ENCODE measurements at places on chromosomes 5 and 9. TPM values are rescaled to one million over a fixed set of nuclear protein-coding genes. Genes with fewer than 3 reads are reported as not detected.

GRCh38 chr5:79878721-79879336 lies 112.2 kb downstream of the MTX3 start:
- H3K4me1 ChIP-seq = no peaks in the 10 kb centered on the region
- no peaks in the 10 kb centered on the region for H3K36me3 ChIP-seq
- peaks cover 8% of the 10 kb centered on the region for H3K27me3 ChIP-seq

DNA sequence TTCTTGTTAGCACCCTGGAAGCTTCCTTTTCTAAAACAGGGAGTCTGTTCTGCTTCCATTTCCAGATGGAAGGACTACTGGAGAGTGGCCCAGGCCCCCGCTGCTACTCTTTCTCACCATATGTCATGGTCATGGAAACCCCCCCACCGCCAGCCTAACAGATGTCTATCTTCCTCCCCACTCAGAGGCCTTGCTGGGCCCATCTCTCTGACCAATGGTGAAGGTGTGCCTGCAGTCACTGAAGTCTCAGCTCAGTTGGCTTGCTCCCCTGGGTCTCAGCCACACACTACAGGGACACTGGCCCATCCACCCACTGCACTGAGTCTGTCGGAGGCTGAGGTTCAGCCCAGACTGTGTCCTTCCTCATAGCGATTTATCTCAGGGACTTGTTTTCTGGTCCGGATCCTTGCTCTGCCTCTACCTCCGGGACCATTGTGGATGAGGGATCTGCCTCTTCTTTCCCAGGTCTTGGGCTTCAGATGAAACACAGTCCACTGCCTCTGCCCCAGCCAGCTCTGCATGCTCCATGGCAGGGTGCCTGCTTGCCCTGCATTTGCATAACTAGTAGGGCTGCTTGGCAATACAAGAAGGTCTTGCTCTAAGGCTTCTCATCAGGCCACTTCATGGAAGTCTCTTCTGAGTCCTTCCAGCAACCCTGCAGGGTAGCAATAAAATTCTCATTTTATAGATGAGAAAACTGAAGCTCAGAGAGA lies 30.8 kb downstream of the GALNT12 start:
- DNase-seq = no peak
- H3K36me3 ChIP-seq = no peaks in the 10 kb centered on the region
- no peaks in the 10 kb centered on the region for H3K4me1 ChIP-seq
- no peak overlapping the region for H3K4me3 ChIP-seq
- no peaks in the 10 kb centered on the region for H3K27me3 ChIP-seq
- no peak overlapping the region for H3K27ac ChIP-seq

Gene SLIT3
- 0.35 TPM for total RNA-seq

Gene DUSP1
- total RNA-seq = 586 TPM

GRCh38 chr9:93898502-93899426 lies 56.4 kb downstream of the BARX1 start:
- H3K27ac ChIP-seq = no peak overlapping the region
- DNase-seq = no peak
- H3K36me3 ChIP-seq = no peaks in the 10 kb centered on the region
- H3K4me1 ChIP-seq = no peaks in the 10 kb centered on the region
- no peak overlapping the region for H3K4me3 ChIP-seq

DNA sequence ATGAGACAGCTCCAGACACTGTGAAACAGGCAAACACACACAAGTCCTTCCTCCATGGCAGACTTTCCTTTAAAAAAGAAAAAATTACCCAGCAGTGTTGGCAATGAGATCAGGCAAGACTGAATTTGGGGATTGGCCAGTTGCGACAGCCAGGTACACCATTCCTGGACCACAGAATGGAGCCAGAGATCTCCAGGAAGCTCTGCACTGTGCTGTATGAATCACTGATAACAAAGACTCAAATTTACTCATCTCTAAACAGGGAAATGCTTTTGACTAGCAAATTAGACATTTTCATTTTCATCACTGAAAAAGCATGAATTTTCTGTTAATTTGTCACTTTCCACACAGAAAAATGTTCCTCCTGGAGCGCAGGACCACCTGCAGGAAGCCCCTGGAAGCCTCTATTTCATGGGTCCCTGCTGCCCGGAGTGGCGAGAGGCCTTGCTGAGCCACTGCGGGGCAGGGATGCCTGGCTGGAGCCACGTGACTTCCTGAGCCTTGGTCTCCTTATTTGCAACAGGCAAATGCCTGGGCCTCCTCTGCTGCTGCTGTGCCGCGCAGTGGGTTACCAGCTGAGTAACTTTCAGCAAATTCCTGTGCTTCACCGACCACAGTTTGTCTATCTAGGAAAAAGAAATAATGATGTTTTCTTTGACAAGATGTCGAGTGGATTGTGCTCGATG lies 185.9 kb upstream of the ZNF618 start:
- H3K4me3 ChIP-seq = no peak overlapping the region
- H3K27ac ChIP-seq = no peak overlapping the region
- DNase-seq = no peak

Gene SMIM32
- total RNA-seq = not detected

Gene TMEFF1
- total RNA-seq = not detected

DNA sequence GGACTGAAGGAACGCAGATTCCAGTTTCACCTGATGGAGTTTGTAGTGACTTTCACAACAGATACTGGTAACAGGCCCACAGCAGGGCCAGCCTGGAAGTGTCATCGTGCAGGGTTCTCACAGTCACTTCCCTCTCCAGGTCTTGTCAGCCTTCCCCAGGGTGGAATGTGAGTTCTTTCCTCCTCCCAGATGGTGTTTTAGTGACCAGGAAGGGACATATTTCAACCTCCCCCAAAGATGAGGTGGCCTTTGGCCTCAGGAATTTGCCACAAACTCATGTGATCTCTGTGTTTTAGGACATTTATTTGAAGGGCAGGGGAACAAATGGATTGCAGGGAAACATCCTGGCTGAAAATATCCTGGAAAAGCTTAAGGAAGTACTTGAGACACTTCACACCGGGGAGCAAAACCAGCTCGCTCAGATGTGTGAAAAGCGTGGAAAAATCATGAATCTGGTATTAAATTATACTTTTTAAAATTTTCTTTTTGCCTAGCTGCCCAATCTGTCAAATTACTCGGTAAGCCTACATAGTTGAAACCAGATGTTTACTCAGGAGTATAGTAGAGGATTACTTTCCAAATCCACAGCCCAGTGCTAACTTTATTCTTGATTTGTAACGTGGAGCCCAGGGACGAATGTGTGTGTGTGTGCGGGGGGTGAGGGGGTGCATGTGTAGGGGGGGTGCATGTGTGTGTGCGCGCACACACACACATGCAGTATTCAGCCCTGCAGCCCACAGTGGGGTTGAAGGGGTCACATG lies 66.8 kb downstream of the PTPDC1 start:
- no peaks in the 10 kb centered on the region for H3K4me1 ChIP-seq
- H3K36me3 ChIP-seq = no peaks in the 10 kb centered on the region
- H3K27ac ChIP-seq = no peak overlapping the region
- no peak for DNase-seq

Gene IL5
- total RNA-seq = not detected

DNA sequence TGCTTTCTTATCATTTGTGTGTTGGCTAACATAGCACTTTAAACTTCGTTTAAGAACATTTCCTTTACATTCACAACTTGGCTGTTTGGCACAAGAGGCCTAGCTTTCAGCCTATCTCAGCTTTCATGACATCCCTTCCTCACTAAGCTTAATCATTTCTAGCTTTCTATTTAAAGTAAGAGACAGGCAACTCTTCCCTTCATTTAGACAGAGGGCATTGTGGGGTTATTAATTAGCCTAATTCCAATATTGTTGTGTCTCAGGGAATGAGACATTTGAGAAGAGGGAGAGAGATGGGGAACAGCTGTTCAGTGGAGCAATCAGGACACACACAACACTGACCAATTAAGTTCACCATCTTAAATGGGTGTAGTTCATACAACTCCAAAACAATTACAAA lies 51.0 kb upstream of the OR2K2 start:
- peaks cover 44% of the 10 kb centered on the region for H3K36me3 ChIP-seq
- no peak for DNase-seq
- H3K27ac ChIP-seq = no peak overlapping the region
- H3K4me1 ChIP-seq = peaks cover 11% of the 10 kb centered on the region
- H3K4me3 ChIP-seq = no peak overlapping the region

Gene BHMT2
- total RNA-seq = not detected

DNA sequence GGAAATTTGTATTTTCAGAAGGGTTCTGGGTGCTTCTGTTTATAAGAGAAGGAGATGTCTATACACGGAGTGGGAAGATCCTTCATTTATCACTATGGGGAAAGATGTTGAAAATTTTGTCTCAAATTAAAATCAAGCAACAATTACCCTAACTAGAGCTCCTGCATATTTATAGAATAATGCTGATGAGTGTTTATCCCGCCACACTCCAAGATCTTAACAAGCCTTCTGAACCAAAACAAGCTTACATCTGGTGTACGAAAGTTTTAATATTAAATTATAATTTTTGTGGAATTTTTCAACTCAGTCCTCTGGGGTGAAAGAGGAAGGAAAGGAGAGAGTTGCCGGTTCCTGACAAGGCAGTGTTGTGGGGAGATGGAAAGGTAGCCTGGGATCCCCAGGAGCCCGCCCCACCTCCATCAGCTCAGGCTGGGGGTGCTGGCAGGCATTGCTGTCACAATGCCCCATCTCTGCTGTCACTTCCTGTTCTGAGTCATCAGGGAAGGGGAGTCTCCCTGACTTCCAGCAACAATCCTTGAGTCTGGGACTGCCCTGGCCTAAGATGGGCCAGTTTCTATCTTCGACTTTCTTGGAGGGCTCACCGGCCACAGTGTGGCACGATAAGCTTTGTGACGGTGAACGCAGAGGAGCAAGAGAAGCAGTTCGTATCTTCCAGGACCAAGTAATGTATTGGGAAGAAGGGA lies 64.5 kb downstream of the ERAP1 start:
- H3K27ac ChIP-seq = no peak overlapping the region
- H3K36me3 ChIP-seq = peaks cover 16% of the 10 kb centered on the region
- DNase-seq = peak; percentile 38

GRCh38 chr5:143657647-143658285 lies 154.2 kb upstream of the HMHB1 start:
- no peaks in the 10 kb centered on the region for H3K36me3 ChIP-seq
- DNase-seq = peak; percentile 72
- H3K27ac ChIP-seq = no peak overlapping the region
- H3K4me1 ChIP-seq = peaks cover 39% of the 10 kb centered on the region
- H3K4me3 ChIP-seq = no peak overlapping the region

DNA sequence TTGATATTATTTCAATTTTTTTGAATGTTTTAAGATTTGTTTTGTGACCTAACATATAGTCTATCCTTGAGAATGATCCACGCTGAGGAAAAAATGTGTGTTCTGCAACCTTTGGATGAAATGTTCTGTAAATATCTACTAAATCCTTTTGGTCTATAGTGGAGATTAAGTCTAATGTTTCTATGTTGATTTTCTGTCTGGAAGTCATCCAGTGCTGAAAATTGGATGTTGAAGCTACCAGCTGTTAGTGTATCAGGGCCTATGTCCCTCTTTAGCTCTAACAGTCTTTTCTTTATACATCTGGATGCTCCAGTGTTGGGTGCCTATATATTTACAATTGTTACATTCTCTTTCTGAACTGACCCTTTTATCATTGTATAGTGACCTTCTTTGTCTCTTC lies 422.3 kb downstream of the TMEM232 start:
- H3K27me3 ChIP-seq = no peaks in the 10 kb centered on the region
- H3K4me1 ChIP-seq = no peaks in the 10 kb centered on the region
- no peak overlapping the region for H3K27ac ChIP-seq
- H3K4me3 ChIP-seq = no peak overlapping the region
- no peaks in the 10 kb centered on the region for H3K36me3 ChIP-seq

All from PC-3 (cell line).